ENCODE measurements at places on chromosomes 4 and X.

GRCh38 chrX:482192-482701, 95.5 kb upstream of the PPP2R3B start:
- DNase-seq = no peak

DNA sequence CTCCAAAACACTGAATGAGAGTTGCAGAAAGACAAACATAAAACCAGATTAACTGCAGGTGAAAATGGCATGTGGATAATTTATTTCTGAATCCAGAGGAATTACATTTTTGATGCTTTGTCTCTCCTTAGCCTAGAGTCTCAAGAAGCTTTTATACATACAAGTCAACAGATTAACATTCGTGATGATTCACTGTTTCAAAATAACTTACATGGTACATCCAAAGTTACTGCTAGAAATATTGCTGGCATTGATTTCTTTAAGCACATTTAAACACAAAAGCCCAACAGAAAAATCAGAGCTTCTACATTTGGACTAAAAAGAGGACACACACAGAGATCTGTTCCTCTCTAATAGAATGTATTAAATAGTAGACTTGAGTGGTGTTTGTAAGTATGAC, 105.6 kb downstream of the AMELX start:
- no peak for DNase-seq

GRCh38 chrX:138885886-138886285, 174.4 kb upstream of the FGF13 start:
- no peak for DNase-seq

- DNase-seq = no peak
Observed at GRCh38 chr4:4428966-4429875, 42.3 kb downstream of the NSG1 start.

GRCh38 chr4:1534876-1535526, 128.8 kb upstream of the NKX1-1 start:
- DNase-seq = no peak

DNA sequence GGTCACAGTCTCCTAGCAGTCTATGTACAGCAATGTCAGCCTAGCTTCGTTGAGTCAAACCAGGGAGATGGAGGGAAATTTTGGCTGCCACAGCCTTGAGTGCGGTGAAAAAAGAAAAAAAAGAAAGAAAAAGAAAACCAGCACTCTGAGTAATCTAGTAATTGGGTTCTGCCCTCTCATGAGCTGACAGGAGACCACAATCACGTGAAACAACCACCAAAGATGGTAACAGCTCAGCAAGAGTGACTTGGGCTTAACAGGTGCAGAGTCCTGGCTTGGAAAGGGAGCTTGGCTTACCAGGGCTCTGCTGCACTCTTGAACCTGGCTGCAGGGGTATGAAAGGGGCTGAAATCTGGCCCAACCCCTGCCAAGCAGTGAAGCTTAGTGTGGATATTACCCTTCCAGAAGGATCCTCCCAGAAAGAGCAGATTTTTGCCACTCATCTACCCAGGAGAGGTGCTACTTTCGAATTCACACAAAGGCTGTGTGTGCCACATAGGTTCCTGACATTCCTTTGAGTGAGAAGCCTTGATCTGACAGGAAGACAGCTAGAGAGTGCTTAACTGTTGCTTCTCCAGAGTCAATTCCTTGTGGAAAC, 350.3 kb downstream of the PTTG2 start:
- no peak for DNase-seq

DNA sequence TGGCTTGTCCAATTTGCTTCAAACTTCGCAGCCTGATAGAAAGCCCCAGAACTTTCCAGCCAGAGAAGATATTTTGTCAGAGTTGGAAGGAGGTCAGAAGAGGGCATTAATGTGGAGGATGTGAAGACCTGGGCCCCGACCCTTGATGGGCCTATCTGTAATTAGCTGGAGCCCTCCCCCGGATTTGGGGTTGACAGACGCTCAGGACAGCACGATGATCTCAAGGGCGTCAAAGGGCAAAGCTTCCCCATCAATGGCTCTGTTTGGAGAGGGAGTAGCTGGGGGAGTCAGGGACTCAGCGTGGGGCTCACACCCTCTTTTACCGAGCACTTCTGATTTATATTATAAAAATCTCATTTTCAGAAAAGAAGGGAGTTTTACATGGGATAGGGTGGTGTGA, 59.0 kb upstream of the PPP2R3B start:
- DNase-seq = no peak

DNA sequence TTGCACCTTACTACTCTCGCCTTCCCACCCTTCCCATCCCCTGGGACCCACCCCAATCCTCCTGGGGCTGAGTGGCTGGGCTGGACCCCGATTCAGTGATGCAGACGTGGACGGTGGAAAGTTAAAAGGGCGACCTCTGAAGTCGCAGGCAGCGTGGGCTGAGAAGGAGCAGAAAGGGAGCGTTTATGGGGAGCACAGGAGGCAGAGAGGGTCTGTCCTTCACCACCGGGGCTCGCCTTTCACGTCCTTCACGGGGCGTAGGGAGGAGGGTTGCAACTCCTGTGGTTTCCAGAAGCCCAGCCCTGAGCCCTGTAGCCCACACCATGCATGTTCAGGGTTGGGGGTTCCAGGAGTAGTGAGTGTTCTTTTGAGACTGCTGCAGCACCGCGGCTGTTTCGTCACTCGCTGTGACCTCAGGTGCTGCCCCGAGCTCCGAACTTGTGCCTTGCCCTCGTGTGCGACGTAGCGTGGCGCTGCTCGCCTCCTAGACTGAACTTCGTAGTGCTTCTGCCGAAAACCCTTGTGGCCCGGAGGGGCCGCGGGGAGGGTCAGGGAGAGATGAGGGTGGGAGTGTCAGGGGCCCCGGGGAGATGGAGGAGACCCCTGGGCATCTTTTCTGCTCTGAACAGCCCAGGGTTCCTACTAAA, 1.6 kb downstream of the NHS start:
- DNase-seq = peak; percentile 3

DNA sequence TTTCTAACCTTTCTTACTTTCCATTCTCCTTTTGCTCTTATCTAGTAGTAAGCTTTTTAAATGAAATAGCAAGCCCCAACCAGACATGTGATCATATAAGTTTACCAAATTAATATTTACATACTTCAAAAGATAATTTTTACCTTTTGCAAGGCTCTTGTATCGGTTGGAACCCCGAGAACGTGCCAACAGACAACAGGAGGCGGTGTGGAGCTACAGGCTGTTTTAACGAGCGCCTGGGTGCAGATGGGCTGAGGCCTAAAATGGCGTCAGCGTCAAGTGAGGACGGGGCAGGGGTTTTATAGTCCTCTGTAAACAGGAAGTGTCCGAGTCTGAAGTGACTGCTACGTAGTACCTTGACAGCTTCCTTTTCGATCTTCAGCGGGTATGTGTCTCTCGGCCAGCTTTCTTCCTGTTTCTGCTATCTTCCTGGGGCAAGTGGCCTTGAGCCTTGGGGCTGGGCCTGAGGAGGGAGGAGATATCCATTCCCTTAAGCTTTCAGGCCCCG, 342.7 kb downstream of the GALNTL6 start:
- DNase-seq = no peak

- DNase-seq = no peak
Observed at GRCh38 chrX:15911734-15912550, 57.3 kb upstream of the AP1S2 start.

- no peak for DNase-seq
Observed at GRCh38 chr4:66212489-66212888, 542.2 kb upstream of the EPHA5 start.

DNA sequence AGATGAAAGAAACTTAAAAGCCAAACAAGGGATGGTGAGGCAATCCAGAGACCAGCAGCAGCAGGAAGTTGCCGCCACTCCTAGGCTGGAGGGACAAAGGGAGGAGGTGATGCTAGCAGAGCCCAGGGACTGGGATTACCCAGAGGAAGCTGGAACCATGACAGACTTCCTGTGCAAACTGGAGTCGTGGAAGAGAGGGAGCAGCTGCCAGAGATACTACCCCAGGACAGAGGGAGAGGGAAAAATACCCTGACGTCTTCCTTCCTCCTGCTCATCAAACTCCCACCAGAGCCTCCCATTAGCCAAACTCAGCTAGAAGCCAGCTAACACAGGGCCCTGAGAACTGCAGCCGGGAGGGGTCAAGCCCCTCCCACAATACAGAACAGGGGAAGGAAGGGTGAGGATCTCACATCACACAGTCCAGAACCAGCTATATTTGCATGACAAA, 101.2 kb upstream of the KLF3 start:
- peak; percentile 11 for DNase-seq

GRCh38 chr4:186792728-186793366, 69.2 kb upstream of the FAT1 start:
- no peak for DNase-seq

DNA sequence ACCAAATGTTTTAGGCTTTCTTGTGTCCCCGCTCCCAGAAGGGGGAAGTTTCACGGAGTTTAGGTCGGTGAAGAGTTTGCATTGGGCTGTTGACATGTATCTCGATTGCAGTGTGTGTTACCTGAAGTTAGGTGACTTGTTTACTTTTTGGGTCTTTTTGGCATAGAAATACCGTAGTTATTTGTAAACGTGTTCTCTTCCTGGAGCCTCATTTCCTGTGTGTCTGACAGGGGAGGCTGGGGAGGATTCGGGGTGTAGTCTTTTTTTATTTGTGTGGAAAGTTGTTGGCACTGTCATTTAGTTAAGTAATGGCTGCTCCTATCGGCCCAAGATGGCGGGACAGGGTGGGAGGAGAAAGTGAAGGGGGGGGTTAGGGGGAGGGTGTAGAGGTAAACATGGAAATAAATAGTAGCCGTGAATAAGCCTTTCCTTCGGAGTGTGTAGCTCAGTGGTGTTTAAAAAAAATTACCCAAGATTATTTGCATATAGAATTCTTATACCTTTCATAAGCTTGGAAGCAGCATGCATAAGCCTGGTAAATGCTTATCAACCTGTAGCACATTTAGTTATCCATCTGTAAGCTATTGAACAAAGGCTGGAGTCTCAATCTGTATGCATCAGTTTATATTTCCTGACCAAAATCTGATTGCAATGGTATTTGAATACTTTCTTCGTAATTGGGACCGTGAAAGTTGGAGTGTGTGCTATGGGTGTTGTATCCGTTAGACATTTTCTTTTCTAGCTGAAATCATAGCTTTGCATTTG, 1.6 kb downstream of the KDM6A start:
- DNase-seq = no peak

GRCh38 chr4:104436542-104436941, 58.2 kb downstream of the CXXC4 start:
- DNase-seq = no peak

DNA sequence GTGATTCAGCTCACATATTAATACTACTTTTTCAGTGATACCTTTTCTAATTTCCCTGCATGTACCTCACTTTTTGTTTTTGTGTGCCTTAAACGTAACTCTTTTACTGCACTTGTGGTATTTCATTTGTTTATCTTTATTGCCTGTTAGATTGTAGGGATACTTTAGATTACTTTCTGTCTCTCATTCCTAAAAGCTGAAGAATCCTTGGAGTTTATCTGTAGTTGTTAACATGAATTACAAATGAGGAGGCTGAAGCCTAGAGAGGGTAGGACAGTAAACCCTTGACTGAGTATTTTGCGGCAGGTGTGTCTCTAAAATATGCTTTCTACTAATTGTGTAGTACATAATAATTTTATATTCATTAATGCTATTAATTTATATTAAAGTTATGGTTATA, 34.9 kb downstream of the BMP2K start:
- no peak for DNase-seq

DNA sequence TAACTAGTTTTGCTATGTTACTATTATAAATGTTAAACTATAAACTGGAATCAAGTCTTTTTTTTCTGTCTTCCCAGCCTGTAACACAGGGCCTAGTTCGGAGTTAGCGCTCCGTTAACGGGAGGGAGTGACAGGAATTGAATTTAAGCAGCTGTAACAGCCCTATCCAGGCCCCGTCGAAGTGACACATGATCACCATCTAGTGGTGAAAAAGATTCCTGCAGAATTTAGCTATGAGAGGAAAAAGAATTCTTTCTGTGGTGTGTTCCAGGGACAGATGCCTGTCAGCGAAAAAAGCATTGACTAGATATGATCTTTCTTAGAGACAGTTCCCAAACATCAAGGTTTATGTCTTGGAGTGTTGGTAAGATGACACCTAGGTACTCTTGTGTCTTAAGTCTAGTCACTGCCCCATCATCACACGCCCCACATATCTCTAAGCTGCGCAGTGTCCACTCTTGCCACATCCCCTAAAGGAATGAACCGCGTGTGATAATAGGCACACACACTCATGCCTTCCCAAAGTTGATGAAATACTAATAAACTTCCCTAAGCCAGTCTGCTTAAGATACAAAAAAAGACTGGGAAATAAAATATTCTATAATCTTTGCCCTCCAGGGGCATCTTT, 2.1 kb downstream of the GAB3 start:
- DNase-seq = no peak

DNA sequence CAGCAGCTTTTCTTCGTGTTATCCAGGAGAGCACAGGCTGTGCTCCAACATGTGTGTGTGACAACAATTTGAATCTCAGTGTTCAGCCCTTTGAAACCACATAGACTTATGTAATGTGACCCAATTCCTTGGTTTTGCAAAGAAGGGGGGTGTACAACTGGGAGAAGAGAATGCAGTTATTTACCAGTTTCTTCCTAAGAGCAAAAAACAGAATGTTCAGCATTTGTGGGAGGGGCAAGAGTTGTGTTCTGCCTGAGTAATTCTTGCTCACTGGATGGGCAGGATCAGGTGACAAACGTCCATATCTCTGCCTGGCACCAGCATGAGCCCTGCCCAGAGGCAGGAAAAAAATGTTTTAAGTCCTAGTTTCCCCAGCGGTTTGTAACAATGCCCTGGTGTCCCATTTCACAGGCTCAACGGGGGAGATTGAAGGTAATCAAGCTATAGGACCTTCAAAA, 72.0 kb downstream of the PRPS1 start:
- no peak for DNase-seq

- DNase-seq = no peak
Observed at GRCh38 chr4:137514406-137515111, 17.7 kb downstream of the PCDH18 start.

DNA sequence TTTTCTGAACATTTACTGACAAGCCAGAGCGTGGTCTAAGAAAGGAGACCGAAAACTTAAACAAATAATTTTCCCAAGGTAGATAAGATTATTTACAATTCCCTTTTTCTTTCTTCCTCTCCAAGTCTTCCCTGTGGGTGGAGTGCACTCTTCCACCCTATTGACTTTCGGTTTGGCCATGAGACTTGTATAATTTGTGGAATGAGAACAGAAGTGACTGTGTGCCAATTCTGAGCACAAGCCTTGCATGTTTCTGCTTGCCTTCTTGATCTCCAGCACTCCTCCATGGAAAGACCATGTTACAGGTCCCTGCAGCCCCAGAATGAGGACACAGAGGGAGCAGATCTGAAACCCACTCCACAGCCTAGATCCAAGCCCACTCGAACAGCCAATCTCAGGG, 150.0 kb upstream of the HPGD start:
- no peak for DNase-seq

Data from NCI-H510A (cell line).